Activated T-cell treated with anti-CD3 and anti-CD28 coated beads for 48 hours (primary cell): ENCODE measurements at places on chromosomes 13 and 19.

- no peak for DNase-seq
Measured at GRCh38 chr19:16136185-16136999, 7.1 kb upstream of the HSH2D start.

- DNase-seq = no peak
Measured at GRCh38 chr13:19861762-19862161, 1.7 kb downstream of the ZMYM5 start.

DNA sequence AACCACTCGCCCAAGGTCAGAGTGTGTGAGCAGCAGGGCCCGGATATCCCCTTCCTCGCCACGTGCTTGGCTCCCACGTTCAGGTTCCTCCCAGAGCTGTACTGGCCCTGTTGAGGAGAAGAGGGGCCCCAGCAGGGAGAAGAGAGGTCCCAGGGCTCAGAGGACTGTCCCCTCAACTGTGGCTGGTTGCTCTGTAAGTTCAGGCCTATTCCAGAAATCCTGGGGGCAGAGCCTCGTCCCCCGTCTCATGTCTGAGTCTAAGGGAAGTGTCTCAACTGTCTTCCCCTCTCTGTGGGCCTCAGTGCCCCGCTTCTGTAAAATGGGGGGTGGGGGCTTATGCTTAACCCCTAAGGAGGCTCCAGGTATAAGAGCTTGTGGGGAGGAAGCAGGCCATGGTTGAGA lies 3.9 kb downstream of the PPP5C start:
- DNase-seq = no peak

- DNase-seq = no peak
Measured at GRCh38 chr19:15129856-15130585, 22.8 kb downstream of the SYDE1 start.

- no peak for DNase-seq
Measured at GRCh38 chr19:55176076-55176475, 4.0 kb downstream of the SYT5 start.

DNA sequence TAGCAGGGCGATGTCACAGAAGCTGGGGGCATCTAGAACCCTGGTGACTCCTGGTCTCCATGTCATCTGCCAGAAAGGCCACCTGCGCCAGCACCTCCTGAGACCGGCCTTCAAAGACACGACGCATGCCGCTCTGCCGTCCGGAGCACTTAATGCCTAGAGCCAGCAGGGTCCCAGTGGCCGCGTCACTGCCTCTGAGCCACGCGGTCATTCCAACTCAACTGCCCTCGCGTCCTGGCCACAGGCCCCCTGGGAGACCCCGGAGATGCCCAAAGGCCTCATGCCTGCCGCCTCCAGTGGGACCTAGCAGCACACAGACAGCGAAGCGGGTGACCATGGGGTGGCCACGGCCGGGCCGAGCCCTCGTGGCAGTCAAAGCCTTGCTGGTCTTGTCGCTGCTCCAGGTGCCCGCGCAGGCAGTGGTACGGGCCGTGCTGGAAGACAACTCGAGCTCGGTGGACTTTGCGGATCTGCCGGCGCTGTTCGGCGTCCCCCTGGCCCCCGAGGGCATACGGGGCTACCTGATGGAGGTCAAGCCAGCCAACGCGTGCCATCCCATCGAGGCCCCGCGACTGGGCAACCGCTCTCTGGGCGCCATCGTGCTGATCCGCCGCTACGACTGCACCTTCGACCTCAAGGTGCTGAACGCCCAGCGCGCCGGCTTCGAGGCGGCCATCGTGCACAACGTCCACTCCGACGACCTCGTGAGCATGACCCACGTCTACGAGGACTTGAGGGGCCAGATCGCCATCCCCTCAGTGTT lies at the start of gene ZNRF4:
ZNRF4 (plus strand) TSS at position 51 of the 763 bp plus-strand sequence; CDS start at position 126, 75 bp downstream.
- no peak for DNase-seq

- DNase-seq = peak; percentile 83
Measured at GRCh38 chr19:53537521-53538377, at the start of gene ZNF331. TSS of gene ZNF331 (plus strand) at chr19:53538145. CDS start at chr19:53569377, 31,232 bp downstream.

DNA sequence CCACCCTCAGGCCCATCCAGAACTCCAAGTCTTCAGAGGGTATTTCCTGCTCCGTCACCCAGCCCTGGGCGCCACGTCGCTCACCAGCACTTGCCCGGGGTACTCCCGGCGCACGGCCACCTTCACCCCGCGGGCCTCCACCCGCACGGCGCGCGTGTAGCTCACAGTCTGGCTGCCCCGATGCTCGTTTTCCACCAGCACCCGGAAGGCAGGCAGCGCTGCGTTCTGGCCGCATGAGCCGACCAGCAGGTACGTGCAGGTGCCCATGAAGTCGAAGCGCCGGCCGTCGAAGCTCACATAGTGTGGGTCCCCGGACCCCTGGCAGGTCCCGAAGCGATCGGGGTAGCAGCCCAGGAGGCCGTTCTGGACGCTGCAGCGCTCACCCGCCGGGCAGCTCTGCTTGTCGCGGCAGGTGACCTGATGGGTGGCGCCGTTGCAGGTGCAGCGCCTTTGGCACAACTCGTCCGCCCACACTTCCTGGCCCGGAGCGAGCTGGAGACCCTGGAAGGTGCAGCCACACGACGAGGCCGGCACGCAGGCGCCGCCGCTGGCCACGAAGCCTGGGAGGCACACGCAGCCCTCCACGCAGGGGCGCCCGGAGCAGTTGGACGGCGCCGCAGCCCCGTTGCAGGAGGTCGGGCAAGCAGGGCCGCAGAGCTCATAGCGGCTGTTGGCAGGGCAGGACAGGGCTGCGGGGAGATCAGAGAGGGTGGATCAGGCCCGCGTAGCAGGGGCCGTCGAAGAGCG lies 19.2 kb downstream of the FCGBP start:
- DNase-seq = no peak

DNA sequence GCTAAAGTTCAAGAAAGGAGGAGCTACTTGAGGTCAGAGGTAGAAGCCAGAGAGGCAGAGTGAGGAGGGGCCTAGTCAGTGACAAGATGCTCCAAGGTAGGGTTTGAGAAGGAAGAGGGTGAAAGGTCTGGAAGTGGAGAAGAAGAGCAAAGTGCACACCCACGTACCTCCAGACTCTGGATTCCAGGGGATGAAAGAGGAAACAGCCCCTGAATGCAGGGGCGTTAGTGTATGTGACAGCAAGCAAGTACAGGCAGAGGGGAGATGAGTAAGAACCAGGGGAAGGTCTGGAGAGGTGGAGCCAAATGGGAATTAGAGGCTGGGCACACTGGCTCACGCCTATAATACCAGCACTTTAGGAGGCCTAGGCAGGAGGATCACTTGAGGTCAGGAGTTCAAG lies 8.7 kb downstream of the RPS28 start:
- no peak for DNase-seq

DNA sequence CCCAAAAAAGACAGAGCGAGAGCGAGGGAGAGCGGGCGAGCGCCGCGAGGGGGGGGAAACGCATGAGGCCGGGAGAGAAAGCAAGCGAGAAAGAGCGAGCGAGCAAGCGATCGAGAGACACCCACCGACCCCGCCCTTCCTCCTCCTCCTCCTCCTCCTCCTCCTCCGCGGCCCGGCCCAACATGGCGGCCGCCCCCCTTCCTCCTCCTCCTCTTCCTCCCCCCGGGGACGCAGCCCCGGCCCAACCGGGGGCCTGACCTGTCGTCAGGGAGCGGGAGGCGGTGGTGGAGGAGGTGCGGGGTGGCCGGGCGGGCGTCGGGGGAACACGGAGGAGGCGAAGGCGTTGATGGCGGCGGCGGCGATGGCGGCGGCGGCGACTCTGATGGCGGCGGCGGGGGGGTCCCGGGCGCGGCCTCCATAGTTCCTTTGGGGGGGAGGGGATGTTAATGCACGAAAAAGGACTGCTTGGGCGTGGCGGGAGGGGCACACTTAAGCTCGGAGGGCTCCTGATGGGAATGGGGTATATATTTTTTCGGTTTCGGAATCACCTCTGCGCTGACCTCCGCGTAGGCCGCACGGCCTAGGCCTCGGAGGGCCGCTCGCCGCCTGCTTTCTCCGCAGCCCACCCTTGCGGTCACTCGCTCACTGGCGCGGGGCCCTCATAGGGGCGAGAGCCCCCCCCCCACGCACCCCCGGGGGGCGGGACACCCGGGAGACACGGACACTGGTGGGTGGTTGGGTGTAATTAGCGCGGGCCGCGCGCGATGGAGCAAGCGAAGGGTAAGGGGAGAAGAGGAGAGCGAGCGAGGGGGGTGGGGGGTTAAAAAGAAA lies 1.2 kb downstream of the ZC3H4 start:
- peak; percentile 78 for DNase-seq

GRCh38 chr13:26834646-26835045 lies 74.1 kb upstream of the GPR12 start:
- no peak for DNase-seq

DNA sequence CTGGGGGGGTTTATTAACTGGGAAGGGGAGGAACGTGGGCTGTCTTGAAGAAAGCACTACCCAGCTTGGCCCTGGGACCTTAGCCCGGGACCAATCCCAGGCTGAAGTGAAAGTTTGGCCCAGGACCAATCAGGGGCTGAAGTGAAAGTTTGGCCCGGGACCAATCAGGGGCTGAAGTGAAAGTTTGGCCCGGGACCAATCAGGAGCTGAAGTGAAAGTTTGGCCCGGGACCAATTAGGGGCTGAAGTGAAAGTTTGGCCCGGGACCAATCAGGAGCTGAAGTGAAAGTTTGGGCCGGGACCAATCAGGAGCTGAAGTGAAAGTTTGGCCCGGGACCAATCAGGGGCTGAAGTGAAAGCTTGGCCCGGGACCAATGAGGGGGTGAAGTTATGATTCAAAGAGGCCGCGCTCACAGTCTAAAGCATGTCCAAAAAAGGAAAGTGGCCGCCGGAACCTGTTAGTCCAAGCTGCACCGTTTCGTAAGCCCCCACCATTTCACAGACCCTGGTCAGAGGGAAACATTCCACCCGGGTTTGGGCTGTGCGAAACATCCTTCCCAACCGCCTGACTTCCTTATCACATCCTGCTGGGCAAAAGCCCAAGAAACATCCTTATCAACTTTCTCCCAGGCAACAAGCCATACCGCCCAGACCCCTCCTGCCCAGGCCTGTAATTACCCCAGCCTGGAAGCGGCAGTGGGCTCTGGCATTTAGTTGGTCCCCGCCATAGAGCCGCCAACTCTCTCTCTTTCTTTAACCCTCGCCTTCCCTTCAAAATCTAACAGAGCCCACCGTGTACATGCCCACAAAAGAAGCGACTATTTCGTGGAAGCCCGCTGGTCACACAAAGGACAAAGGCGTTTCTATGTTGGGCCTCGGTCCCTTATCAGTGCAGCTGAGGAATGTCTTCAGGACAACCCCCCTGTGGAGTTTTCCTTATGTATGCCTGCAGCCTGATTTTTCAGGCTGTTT lies 1.1 kb downstream of the ZNF850 start:
- DNase-seq = peak; percentile 35

GRCh38 chr13:41707194-41707821 lies 250.0 kb downstream of the RGCC start:
- DNase-seq = no peak

DNA sequence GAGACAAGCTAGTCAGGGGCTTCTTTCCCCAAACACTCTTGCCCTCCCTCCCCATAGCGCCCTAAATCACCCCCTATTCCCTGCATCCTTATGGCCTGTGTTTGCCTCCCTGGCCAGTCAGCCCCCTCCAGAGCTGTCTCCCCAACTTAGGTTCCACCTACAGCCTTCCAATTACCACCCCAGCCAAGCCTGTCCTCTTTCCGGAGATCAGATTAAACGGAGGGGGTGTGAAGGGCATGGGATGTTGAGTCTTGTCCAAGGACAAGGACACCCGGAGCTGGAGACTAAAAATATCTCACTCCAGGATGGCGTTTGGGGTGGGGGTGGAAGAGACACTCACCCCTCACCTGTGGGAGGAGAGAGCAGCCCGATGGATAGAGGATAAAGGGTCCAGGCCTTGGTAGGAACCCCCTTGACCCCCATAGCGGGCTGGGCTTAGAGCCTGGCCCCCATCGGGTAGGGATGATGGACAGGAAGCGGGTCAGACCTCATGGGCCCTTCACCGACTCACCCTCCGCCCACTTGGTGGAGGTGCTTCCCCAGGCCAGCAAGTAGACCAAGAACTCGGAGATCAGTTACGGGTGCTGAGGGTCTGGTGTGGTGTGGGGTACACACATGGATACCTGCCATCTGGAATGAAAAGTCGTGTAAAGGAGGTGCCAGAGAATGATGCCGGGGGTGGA lies 6.0 kb downstream of the ZNF865 start:
- DNase-seq = no peak

- DNase-seq = peak; percentile 27
Measured at GRCh38 chr19:23394511-23394910, 760 bp downstream of the ZNF91 start.

DNA sequence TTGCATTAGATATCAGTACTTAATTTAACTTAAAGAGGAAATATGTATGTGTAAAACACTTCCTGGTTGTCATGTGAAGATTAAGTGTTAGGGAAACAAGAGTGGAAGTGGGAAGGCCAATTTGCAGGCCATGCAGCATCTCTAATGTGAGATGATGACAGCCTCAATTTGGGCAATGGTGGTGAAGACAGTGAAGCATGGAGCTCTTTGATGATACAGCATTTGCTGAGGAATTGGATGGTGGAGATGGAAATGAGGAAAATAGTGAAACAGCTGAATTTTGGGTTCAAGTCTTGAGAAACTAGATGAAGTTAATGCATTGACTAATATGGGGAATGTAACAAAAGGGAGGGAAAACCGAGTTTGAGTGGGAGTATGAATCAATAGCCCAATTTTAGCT lies 231.7 kb upstream of the MIR17HG start:
- no peak for DNase-seq

DNA sequence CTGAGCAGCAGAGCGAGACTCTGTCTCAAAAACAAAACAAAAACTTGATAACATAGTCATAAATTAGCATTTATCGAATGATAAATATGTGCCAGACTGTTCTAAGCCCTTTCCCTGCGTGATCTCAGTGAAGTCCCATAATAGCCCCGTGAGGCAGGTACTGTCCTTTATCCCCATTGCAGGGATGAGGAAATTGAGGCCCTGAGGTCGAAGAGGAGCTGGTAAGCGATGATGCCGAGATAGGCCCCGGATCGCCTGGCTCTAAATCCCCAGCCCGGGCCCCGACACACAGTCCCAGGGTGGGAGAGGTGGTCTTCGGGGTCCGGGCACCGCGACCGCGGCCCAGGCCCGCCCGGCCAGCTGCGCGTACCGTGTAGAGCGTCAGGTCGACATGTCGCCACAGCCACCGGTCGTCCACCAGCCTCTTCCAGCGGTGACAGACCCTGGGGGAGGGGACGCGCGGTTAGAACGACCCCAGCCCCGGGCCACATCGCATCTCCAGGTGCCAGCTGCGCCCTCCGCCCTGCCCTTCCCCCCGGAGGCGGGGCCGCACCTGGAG lies 625 bp downstream of the FBXL12 start:
- no peak for DNase-seq

GRCh38 chr19:40590464-40591265 lies 10.5 kb upstream of the LTBP4 start:
- no peak for DNase-seq

GRCh38 chr19:34512254-34512822 lies 30.8 kb downstream of the WTIP start:
- DNase-seq = no peak
